ENCODE measurements at places on chromosomes 6 and 20.

DNA sequence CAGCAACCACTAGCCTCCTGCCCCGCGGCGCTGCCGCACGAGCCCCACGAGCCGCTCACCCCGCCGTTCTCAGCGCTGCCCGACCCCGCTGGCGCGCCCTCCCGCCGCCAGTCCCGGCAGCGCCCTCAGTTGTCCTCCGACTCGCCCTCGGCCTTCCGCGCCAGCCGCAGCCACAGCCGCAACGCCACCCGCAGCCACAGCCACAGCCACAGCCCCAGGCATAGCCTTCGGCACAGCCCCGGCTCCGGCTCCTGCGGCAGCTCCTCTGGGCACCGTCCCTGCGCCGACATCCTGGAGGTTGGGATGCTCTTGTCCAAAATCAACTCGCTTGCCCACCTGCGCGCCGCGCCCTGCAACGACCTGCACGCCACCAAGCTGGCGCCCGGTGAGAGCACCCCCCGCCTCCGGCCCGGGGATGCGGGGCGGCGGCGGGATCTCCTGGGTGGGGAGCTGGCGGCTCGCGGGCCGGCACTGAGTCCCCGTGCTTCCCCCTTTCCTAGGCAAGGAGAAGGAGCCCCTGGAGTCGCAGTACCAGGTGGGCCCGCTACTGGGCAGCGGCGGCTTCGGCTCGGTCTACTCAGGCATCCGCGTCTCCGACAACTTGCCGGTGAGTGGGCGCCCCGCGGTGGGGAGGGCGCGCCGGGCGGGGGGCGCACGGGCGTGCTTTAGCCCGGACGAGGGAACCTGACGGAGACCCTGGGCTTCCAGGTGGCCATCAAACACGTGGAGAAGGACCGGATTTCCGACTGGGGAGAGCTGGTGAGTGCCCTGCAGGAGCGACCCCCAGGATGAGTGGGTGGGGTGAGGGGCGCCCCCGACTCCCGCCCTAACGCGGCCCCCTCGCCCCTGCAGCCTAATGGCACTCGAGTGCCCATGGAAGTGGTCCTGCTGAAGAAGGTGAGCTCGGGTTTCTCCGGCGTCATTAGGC lies 585 bp downstream of the PIM1 start:
- peak; percentile 12 for DNase-seq

DNA sequence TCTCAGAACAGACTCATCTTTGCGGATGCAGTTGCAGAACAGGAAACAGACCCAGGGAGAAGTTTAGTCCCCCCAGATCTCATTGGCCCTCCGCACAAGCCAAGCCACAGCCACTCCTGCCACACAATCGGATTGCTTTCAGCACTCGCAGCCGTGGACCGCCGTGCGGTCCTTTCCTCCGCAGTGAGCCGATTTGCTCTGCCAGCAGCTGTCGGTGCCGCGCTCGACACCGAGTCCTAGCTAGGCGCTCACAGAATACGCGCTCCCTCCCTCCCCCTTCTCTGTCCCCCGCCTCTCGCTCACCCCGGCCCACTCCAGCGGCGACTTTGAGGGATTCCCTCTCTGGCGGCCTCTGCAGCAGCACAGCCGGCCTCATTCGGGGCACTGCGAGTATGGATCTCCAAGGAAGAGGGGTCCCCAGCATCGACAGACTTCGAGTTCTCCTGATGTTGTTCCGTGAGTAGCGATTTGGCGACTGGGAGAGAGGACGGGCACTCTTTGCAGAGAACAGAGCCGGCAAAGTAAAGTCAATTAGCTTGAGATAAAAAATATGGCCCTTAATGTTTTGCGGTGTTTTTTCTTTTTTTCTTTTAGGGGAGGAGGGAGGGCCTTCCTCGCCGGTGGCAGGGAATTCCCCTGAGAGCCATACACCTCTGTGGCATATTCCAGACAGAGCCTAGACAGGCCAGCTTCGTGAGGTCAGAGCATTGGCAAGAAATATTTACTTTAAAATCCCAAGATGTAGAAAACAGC lies at the start of gene LAMP5:
TSS of gene LAMP5 (plus strand) at position 130 of the 753 bp plus-strand sequence. CDS start at position 393, 263 bp downstream.
- no peak for DNase-seq

GRCh38 chr6:145761584-145761983 lies 26.3 kb upstream of the EPM2A start:
- no peak for DNase-seq

- DNase-seq = no peak
Measured at GRCh38 chr20:38617011-38617829, 15.6 kb downstream of the ARHGAP40 start.

GRCh38 chr20:54549658-54550326 lies 74.4 kb downstream of the DOK5 start:
- no peak for DNase-seq

- DNase-seq = no peak
Measured at GRCh38 chr6:106830930-106831329, 143.6 kb downstream of the CD24 start.

DNA sequence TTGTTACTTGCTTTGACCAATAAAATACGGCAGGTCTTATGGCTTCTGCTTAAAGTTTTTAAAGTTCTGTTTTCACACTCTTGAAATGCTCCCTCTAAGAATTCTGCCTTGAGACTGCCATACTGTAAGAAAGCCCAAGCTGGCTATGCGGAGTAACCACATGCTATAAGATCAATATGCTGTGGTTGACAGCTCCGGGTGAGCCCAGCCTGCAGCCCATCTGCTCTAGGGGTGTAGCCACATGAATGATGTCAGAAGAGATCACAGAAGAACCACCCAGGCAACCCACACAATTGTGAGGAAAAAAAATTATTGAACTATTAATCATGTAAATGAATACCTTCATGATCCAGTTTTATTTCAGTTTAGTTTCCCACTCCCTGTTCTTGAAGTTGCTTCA lies 26.1 kb upstream of the SH3BGRL2 start:
- DNase-seq = no peak

GRCh38 chr6:161082215-161082614 lies 90.6 kb downstream of the MAP3K4 start:
- DNase-seq = no peak

DNA sequence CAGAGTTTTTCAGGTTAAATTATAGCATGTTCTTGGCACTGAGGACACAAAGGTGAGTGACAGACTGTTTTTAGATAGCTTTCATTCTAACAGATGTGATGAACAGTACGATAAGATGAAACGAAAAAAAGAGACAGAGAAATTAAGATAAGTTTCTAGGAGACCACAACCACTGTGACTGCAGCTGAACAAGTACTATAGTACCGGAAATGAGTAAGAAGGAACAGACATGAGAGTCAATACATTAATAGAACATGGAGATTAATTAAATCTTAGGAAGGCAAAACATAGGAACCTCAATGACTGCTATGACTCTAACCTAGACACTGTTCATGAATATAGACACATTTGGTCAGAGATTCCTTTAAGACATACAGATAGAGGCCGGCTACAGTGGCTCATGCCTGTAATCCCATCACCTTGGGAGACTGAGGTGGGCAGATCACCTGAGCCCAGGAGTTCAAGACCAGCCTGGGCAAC lies 40.2 kb downstream of the HBS1L start:
- no peak for DNase-seq

DNA sequence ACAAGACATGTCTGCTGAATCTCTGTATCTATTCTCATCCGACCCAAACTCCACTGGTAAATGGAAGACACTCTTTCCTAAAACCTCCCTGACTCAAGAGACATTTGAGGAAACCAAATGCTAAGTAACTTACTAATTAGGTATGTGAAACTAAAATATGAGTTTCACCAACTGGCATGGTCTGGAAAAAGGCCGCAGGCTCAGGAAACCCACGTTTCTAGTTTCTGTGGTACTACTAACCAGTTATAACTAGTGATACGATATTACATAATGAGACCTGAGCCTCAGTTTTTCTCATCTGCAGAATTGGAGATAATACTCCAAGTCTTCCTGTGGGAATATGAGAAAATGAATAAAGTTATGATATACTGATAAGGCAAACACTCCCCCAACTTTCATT lies 39.9 kb downstream of the ZNF391 start:
- no peak for DNase-seq

- DNase-seq = no peak
Measured at GRCh38 chr6:31797588-31797987, 2.0 kb upstream of the VARS1 start.

GRCh38 chr20:32274359-32274758 lies 3.1 kb upstream of the KIF3B start:
- no peak for DNase-seq

GRCh38 chr20:313948-314347 lies 11.4 kb upstream of the SOX12 start:
- no peak for DNase-seq

DNA sequence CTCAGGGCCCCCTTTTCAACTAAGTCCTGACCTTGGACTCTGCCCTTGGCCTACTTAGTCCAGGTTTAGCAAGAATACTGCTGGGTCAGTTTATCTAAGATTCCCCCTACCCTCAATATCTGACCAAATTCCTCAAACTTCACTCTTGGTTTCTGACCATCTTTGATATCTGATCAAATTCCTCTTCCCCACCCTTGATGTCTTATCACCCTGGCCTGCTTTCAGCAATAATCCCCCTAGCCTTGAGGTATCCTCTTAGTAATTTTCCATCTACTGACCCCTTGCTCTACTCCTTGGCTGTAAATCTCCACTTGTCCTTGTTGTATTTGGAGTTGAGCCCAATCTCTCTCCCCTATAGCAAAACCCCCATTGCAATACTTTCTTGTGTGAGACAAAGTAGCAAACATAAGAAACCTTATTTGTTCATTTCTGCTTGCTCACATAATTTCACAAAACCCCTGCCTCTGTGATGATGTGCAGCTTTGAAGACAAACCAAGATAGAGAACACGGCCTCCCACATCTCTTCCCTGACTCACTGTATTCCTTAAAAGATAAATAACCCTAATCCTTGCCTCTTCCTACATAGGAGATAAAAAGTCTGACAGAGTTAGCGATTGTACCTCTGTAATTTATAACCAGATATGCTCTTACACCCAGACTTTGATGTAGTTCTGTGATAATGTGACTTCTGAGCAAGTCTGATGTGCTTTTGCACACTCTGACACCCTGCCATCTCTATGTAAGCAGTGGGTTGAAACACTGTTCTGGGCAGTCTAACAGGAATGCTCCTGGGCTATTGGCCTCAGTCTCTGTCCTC lies 13.8 kb upstream of the IYD start:
- DNase-seq = no peak

GRCh38 chr6:14422061-14422460 lies 304.5 kb downstream of the CD83 start:
- no peak for DNase-seq

DNA sequence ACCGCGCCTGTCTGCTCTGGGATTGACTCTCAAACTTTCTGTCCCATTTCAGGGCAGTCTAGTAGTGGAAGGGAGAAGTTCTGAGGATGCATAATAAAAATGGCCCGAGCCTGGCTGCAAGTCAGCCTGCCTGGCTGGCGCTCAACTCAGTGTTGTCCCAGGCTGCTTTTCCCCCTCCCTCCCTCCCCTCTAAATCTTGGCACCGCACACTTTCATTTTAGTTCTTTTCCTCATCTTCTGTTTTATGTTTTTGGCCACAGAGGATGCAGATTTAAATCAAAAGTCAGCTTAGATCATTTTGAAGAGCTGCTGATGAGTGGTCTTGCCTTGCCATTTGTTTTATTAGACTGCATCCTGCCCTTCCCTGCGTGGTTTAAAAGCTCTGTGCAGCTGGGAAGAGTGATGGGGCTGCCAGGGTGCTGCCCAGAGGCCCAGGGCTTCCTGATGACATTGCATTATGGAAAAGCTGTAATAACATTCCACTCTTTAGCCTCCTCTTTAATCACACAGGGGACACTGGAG lies 6.5 kb upstream of the UQCC2 start:
- DNase-seq = no peak

GRCh38 chr6:29757282-29757681 lies 34.0 kb downstream of the HLA-F start:
- DNase-seq = no peak

GRCh38 chr6:127768745-127769144 lies 132.1 kb downstream of the THEMIS start:
- DNase-seq = no peak

DNA sequence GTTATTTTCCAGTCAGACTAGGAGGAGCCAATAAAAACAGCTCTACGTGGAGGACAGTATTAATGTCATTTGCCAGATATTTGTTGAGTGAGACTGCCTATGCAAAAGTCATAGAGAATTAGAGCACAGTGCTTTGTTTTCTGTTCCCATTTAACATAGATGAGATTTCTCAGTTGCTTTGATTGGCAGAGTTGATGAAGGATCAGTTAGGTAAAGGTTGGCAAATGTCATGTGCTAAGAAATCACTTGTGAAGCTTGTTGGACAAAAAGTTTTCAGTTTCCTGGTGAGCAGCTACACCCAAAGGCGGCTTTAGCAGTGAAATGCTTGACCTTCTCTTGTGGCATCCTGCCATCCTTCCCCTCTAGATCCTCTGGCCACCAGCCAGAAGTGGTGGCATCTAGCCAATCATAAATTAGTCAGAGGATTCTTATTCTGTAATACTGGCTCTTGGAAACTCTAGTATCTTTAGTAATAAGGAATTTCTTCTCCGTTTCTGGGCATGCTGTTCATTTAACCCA lies 37.0 kb downstream of the BCKDHB start:
- no peak for DNase-seq

- no peak for DNase-seq
Measured at GRCh38 chr6:142845143-142845571, 99.8 kb downstream of the HIVEP2 start.

GRCh38 chr6:38261626-38262025 lies 378.1 kb downstream of the BTBD9 start:
- DNase-seq = no peak

DNA sequence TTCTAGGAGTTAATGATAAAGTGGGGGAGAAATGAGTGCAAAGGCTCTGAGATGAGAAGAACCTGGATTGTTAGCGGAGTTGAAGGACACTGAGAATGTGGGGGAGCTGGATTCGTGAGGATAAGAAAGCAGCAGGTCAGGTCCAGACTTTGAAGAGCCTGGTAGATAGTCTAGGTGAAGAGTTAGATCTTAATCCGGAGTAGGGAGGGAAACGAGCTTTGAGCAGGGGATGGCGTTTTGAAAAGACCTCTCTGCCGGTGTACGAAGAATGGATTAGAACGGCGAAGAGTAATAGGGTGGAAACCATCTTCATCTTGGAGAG lies 487 bp upstream of the PHF20 start:
- no peak for DNase-seq

GRCh38 chr6:4910037-4910760 lies 93.6 kb downstream of the RPP40 start:
- DNase-seq = no peak

- DNase-seq = no peak
Measured at GRCh38 chr6:137473598-137473997, 20.6 kb downstream of the OLIG3 start.
